ENCODE measurements at places on chromosomes 1 and 21. TPM values are rescaled to one million over a fixed set of nuclear protein-coding genes. Genes with fewer than 3 reads are reported as not detected.

The SERPINC1 gene
- total RNA-seq: not detected

- DNase-seq: peak; percentile 22
These were observed 21.7 kb upstream of the PEF1 start for GRCh38 chr1:31666263-31666963.

- no peak for DNase-seq
These were observed at the start of gene HES2 for GRCh38 chr1:6419804-6420453. Gene HES2 (minus strand): TSS chr1:6419919. CDS start chr1:6419820, 99 bp downstream.

- peak; percentile 86 for DNase-seq
These were observed 25.5 kb downstream of the CD34 start for GRCh38 chr1:207885129-207886032.

The SLC35F3 gene
- total RNA-seq: 11.9 TPM

DNA sequence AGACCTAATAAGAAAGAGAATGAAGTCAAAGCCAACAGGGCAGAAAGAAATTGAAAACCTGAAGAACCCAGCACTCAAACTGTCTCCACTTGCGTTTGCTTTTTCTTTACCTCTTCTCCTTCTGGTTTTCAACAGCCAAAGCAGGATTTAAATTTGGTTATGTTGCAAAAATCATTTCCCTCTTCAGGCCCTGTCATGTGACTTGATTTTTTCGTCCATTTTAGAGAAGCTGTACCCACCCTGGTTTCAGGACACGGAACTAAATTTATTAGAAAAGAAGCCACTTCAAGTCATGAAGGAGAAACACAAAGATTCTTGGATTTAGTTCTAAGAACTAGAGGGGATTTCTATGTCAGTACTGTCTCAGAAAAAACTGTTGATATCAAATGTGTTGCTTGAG, 1.0 kb upstream of the SYNJ1 start:
- no peak for DNase-seq

The HMGCS2 gene
- 0.64 TPM for total RNA-seq

The HCN3 gene
- 12.9 TPM for total RNA-seq

The KAZN gene
- total RNA-seq: 22.6 TPM

DNA sequence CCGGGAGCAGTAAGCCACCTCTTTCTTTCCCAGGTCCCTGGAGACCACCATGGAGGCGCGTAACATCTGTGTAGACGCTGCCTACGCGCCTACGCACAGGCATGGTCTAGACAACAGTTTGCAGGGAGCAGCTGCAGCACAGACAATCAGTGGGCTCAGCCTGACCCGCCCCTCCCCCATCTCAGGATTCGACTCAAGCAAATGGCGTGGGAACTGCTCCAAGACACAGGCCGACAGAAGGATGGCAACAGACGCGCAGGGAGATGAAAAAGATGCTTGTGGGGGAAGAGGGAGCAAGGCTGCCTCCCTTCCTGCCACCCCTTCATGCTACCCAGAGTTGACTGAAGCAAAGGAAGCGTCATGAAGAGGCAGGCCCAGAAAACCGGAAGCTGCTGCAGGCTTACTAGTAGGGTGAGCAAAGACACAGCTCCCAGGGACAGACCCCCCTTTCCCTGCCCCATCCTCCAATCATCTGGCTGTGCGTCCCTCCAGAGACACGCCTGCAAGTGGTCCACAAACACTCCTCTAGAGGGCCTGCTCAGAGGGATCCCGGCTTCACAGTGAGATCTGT, 19.5 kb downstream of the STK40 start:
- DNase-seq: peak; percentile 78

GRCh38 chr21:36981977-36982700, 15.7 kb upstream of the HLCS start:
- no peak for DNase-seq

DNA sequence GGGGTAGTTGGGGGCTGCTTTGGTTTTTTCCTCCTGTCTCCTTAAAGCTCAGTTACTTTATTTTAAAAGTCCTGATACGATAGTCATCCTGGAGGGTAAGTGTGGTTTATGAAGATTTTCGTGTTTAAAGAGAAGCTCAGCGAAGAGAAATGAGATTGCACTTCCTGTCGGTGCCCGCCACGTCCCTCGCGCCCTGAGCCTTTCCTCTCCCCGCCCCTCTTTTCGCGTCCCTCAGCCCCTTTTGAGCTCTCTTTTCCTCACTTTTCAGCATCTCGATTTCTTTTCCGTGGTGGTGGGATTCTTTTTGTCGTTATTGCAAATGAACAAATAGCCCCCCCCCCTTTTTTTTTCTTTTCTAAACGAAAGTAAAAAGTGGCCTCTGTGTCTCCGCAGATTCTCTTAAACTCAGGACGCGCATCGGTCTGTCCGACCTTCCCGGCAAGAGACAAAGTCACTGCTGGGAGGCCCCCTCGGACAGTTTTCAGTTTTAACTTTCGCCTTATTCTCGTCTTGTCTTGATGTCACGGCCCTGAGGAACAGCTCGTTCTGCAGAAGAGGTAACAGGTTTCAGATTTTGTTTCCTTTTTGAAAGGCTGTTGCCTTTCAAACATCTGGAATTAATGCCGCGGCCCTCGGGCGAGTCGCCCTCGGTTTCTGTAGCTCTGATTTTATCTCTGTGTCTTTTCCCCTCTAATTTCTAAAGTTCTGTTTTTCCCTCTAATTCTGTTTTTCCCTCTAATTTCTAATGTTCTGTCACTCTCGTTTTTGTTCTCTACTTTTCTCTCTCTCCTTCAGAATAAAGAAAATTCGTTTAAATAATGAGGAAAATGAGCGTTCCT, 1.0 kb upstream of the DMRTA2 start:
- DNase-seq: no peak

GRCh38 chr1:110674337-110675059, at the start of gene KCNA3:
Gene KCNA3 (minus strand): TSS chr1:110674940. CDS start chr1:110674809, 131 bp downstream.
- DNase-seq: peak; percentile 87

The FCER1A gene
- not detected for total RNA-seq

The CFAP107 gene
- 0.91 TPM for total RNA-seq

GRCh38 chr1:154276797-154277196, 4.4 kb downstream of the HAX1 start:
- DNase-seq: no peak

The DPM3 gene
- total RNA-seq: 7.2 TPM

The OR2L8 gene
- 6.6 TPM for total RNA-seq

DNA sequence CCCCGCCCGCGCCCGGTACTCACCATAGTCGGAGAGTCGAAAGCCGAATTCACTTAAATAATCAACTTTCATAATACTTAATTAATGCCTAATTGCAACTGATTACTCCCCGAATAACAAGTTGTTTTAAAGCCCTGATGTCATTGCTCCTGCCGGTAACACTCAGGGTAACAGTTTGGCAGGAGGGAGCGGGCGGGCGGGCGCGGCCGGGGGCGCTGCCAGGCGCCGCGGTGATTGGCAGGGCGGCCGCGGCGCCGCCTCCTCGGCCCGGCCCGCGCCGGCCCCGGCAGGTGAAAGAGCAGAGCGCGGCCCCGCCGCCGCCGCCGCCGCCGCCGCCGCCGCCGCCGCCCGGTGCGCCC, 102.2 kb downstream of the CASZ1 start:
- no peak for DNase-seq

The HPDL gene
- 1.3 TPM for total RNA-seq

DNA sequence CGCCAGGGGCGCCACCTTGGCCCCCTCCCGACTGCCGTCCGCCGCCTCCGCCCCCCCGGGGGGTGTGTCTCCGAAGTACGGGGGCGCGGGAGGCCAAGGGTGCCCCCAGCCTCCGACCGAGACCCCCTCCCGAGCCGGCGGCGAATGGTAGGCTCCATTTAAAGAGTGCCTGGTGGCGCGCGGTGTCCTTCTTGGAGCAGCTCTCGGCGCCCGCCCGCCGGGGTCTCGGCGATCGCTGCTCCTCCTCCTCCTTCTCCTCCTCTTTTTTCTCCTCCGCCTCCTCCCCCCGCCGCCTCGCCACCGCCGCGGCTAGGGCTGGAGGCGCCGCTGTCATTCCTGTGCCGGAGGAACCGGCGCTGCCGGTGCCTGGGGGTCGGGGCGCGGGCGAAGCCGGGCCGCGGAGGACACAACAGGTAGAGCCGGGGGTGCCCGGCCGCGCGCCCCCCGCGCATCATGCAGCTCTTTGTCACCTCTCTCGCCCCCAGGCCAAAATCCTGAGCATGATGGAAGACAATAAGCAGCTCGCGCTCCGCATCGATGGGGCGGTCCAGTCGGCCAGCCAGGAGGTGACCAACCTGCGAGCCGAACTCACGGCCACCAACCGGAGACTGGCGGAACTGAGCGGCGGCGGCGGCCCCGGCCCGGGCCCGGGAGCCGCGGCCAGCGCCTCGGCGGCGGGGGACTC, at the start of gene KAZN:
KAZN (plus strand) TSS at position 188 of the 685 bp plus-strand sequence.
- peak; percentile 73 for DNase-seq

The SLC45A1 gene
- 4.2 TPM for total RNA-seq

- DNase-seq: no peak
These were observed 24.9 kb upstream of the C1orf105 start for GRCh38 chr1:172395576-172395975.

The CLDN14 gene
- total RNA-seq: not detected

DNA sequence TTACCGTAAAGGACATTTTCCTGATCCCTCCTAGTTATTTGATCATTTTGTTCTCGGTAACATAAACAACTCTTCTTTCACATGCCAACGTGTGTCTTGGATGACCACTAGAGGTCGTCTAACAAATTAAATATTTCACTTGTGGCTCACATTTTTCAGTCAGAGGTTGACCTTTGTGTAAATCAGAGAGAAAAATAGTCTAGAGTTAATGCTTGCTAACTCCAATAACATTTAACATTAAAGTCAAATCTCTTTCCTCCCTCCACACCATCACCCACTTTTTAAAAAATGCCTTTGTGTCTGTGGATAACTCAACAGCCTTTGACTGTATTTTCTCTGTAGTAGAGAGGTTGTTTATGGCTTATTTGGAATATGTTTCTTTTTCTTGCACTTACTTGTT, 220.5 kb upstream of the B3GALT2 start:
- DNase-seq: peak; percentile 8

The EDARADD gene
- total RNA-seq: 1.3 TPM

DNA sequence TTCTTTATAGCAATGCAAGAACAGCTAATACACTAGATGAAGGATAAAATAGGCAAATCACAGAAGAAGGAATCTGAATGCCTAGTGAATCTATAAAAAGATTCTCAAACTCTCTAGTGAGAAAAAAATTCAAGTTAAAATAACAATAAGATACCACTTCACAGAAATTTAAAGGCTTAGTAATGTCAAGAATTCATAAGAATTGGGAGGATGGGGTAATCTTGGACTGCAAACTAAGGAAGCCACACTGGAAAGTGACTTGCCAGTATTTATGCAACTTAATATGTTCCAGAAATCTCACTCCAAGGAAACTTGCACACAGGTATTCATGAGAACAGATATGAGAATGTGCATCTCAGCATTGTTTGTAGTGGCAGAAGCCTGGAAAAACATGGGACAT, 38.9 kb upstream of the PRRC2C start:
- no peak for DNase-seq

The ELF3 gene
- 0.73 TPM for total RNA-seq

GRCh38 chr1:242554577-242554976, 30.1 kb upstream of the PLD5 start:
- DNase-seq: no peak

DNA sequence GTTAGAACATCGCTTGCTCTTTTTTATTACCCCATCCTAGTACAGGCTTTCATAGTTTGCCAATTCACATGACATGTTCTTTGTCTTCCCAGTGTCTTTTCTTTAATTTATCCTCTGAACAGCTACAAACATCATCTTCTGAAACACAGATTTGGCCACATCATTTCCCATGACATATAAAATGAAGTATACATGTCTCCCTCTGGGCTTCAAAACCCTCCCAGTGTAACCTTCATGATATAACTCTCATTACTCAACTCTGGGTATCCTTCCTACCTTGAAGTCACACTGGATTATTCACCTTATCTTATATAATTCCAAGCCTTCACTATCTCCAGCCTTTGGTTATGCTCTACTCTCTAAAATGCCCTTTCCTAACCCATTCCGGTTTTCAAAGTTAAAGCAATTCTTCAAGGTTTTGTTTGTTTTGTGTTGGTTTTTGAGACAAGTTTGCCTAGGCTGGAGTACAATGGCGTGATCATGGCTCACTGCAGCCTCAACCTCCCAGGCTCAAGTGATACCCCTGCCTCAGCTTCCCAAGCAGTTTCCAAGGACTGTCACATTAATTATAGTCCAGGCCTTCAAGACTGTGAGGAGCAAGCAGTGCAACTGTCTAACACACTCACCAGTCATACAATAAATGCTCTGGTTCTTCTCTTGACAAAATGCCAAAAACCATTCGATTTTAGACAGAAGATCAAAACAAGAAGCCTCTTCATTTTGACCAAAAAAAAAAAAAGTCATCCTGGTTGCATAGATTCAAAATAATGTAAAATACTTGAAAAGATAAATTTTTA, 5.8 kb downstream of the RGS1 start:
- no peak for DNase-seq

The ACKR1 gene
- total RNA-seq: 4.2 TPM

The NAV1 gene
- 73.3 TPM for total RNA-seq

DNA sequence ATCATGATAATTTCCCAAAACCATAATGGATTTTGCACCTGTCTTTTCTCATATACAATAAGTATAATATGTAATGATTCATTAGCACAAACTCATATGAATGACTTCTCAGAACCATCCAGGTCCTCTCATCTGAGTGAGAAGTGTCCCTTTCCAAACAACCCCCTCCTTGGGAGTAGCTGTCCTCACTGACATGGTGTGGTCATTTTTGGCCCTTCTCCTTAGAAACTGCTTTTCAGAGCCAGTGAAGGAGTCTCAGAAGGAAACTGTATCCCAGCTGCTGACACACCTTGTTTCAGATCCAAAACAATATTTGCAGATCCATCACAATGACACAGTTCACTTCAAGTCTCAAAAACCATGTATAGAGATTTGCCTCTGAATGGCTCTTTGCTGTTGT, 95.5 kb downstream of the MIS18A start:
- DNase-seq: no peak

The MMEL1 gene
- total RNA-seq: 1.3 TPM

The TAF5L gene
- 22.7 TPM for total RNA-seq

- no peak for DNase-seq
These were observed 3.1 kb downstream of the LCE3D start for GRCh38 chr1:152577168-152577567.

DNA sequence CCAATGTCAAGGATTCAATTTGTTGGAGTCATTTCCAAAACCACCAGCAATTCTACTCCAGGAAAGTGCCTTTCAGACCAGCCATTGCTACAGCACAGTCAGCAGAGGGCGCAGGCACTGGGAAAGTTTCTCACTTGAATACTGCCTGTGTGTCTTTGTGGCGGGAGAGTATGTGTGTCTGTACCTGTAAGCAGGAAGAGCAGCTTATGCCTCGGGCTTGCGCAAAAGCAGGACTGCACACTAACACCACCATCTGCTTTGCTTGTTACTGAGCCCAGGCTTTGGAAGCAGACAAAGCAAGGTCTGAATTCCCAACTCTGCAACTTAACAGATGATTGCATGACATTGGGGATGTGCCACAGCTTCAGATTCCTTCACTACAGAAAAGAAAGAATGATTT, 7.0 kb upstream of the CTSE start:
- DNase-seq: peak; percentile 77

The OR2T35 gene
- total RNA-seq: not detected

The ITLN1 gene
- 0.45 TPM for total RNA-seq

GRCh38 chr1:151134396-151134795, 12.0 kb downstream of the SEMA6C start:
- no peak for DNase-seq
